Non-pigmented ciliary epithelial cell (primary cell): ENCODE measurements at places on chromosomes 7 and 10.

GRCh38 chr7:55521917-55522902 is 50.1 kb downstream of the VOPP1 start:
- DNase-seq, result no peak

DNA sequence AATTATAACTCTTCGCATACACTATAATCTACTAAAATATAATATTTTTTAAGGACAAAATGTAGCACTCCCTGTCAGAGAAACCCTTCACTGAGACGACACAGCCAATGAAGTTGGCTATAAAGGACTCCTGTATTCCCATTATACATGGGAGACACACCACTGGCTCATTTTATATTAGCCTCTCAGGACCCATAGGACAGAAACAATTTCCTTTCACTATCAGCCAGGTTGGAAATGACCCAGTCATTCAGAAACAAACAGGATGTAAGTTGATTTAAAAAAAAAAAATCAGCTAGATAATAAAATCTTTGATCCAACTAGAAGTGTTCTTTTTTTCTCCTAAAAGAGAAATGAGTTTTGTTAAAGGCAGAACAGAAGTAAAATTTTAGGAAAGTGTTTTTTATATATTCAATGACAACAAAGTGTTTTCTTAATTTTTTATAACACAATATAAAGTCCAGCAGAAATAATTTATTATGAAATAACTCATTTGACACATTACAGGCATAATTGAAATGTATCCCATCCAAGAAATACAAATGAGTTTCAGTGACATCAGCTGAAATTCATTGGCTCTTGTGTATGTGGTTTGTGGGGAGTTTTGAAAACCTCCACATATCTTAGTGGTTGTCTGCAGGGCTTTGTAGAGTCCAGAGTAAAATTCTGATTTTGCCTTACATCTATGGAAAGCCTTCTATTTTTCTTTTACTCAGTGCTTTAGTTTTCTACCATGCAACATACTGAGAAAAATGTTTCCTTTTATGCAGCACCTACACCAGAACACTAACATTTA is 64.1 kb downstream of the CTTNBP2 start:
- no peak for DNase-seq

DNA sequence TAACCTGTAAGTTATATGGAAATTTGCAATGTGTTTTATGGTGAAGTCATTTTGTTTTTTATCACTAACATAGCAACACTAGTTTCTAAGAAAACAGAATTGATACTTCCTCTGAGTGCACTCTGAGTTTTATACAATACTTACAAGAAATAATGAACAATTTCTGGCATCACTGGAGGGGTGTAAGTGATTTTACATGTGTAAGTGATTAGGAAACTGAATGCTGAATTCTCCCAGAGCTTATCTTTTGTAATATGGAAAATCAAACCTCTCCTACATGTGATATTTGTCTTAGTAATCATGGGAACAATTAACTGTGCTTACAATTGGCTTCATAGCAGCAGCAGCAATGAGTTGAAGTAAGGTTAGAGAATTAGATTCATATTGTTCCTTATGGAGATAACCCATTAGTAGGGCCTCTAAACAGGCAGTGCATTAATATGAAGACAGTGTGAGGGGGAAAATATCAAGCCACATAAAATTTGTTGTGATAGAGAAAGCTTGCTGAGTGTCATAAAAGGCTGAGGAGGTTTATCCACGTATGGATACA is 37.4 kb downstream of the SEMA3C start:
- DNase-seq, result no peak

- DNase-seq, result no peak
Measured at GRCh38 chr10:53667063-53667462, 894.5 kb upstream of the MBL2 start.

GRCh38 chr7:158447506-158448171 is 140.0 kb downstream of the PTPRN2 start:
- DNase-seq, result no peak

DNA sequence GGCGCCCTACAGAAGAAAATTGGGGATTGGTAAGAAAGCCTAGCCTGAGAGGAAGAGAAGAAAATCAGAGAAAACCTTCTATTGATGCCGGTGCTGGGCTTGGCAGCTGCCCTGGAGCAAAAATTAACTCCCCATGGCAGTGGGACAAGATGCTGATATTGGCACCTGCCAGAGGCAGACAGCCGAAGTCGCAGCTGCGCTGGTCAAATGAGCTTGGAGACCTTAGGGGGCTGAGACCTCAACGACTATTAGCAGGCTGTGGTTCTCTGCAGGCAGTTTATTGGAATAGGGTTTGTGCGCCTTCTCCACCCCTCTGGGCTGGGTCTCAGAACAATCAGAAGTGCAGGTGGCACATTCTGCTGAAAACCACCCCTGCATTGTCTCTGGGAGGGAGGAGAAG is 213.7 kb downstream of the GFRA1 start:
- DNase-seq, result no peak

DNA sequence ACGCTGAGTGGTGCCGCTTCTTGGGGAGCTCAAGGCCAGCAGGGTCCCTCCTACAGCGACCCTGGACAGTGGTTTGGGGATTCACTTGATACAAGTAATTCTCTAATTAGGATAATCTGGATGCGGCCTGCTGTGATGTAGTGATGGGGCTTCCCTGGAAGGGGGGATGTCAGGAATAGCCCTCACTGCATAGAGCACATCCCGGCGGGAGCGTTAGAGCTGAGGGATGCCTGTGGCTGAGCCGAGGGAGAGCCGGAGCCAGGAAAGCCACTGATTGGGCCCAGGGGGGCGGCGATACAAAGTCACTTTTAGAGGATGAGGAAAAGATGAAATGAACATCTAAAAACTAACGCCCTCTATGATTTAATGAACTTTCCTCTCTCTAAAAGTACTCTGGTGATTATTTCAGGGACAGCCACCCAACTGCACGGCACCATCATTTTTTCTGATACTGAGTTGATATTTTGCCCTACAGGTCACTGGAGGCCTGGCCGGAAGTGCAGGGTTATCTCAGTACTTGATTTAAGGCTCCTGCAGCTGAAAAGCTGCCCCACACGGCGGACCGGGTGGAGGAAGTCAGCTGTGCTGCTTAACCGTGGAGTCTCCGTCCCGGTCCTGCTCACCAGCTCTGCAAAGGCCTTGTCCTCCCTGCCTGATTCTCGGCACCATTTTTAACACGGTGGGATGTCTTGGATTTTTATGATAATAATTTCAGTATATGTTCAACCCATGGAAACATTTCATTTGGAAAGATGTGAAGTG is 518.8 kb downstream of the DNAJB6 start:
- DNase-seq, result no peak

DNA sequence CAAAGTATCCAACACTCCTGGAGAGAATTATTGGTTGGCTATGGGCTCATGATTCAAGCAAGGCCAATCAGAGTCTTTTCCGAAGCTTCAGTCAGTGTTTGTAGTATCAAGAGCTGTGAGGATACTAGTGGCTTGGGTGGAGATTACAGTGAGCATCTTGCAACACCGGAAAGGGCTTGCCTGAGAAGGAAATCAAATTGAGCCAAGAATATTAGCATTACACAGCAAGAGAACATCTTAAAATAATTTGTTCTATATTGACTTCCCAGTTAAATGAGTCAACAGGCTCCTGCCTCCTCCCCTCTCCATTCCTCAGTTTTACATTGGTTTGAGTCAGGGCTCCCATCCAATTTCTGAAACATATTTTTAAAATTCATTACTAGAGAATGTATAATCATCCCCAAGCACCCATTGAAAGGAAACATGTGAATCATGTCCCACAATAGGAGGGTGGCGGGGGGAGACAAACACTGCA is 127.4 kb downstream of the ELAPOR2 start:
- peak; percentile 61 for DNase-seq

DNA sequence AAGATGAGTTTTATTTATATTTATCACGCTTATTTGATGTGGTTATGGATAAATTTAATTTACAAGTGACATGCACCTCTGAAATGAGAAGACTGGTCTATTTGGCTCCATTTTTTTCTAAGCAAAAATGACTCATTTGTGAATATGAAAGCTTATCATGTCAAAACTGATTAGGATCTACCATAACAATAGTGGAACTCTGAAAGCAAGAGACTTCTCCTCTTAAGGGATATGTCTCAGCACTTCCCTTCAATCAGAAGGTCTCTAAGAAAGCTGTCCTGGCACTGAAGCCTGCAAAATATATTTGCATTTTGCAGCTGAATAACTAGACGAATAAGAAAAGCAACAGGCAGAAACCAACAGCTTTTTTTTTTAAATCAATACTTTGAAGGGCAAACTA is 12.7 kb downstream of the FAS start:
- DNase-seq, result no peak

DNA sequence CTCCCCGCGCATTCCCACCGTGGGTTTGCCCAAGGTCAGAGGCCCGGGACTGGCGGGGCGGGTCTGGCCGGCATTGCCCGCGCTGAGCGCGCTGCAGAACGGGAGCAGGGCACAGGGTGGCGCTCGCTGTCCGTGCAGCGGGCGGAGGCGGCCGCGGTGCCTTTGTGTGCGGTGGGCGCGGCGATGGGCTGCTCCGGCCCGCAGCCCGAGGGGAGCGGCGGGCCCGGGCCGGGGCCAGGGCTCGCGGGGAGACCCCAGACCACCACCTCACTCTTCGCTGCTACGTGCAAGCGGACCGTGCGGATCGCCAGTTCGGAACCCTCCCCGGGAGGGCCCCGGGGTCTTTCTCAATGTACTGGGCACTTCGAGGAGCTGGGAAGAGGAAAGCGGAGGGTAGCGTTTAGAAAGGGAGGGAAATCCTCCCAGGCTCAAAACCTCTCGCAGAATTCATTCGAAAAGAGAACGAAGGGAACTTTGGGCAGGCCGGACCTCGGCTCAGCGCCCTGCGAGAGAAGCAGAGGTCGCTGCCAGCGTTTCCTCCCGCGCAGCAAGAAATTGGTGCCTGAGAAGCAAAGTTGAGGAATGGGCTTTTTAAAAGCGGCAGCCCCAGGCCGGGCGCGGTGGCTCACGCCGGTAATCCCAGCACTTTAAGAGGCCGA is 8.5 kb downstream of the SP8 start:
- DNase-seq, result no peak

GRCh38 chr10:92572362-92573090 is 1.4 kb downstream of the IDE start:
- no peak for DNase-seq

GRCh38 chr10:113620511-113620910 is 43.3 kb downstream of the NRAP start:
- DNase-seq, result no peak

GRCh38 chr7:84509522-84509921 is 314.9 kb upstream of the SEMA3A start:
- DNase-seq, result no peak

GRCh38 chr7:71991586-71991985 is 420.6 kb downstream of the CALN1 start:
- DNase-seq, result no peak

GRCh38 chr7:134515569-134516468 is 11.5 kb upstream of the AKR1B10 start:
- peak; percentile 64 for DNase-seq

GRCh38 chr10:34607894-34608293 is 207.2 kb downstream of the PARD3 start:
- no peak for DNase-seq

- DNase-seq, result no peak
Measured at GRCh38 chr10:13511409-13511808, 17.4 kb downstream of the BEND7 start.

DNA sequence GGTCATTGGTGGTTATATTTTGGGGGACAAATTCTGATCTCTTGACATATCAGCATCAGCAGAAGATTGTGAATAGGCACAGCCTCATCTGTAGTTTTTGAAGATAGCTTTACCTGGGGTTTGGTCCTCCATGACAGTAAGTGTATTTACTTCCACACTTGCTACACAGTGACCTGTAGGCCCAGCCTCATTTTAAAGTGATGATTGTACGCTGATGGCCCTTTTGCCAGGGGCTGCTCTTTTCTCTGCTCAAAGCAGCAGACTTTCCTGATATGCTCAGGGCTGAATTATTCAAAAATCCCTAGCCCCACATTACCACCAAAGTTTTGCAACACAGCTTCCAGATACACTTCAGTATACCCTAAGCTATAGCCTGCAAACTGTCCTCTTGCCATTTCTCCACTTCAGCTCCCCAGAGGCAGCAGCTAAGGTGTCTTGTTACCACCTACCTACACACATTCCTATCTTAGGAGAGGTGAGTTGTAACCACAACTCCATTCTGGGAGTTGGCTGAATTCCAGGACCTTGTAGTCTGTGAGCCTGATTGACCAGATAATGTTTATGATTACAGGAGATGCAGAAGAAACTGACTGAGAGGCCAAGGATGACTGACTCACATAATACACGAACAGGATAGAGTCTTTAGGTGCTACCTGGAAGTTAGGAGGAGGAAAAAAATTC is 6.0 kb downstream of the ASB4 start:
- no peak for DNase-seq

GRCh38 chr10:113523071-113523470 is 29.8 kb upstream of the HABP2 start:
- no peak for DNase-seq

DNA sequence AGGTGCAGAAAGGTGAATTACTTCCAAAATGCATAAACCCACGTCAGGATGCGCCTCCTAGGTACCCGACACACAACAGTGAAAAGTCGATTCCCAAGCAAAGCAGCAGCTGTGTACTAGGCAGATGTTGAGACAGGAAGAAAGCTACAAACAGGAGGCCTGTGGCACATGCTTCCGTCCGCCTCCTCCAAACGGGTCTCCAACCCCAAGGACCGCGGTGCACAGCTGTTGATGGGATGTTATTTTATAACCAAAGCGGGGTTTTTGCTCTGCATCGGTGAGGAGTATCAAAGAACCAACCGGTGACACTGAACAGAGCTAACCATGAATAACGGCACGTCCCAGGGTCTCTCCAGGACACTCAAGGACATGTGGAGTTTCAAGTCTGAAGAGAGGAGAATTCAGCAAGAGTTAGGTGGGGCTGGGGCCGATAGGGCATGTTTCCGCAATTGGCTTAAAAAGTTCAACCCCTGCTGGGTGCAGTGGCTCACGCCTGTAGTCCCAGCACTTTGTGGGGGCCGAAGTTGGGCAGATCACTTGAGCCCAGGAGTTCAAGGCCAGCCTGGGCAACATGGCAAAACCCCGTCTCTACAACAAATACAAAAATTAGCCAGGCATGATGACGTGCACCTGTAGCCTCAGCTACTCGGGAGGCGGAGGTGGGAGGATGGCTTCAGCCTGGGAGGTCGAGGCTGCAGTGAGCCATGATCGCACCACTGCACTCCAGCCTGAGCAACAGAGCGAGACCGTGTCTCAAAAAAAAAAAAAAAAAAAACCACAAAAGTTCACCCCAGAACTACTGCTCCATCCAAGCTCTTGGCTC is 108.0 kb downstream of the SMURF1 start:
- DNase-seq, result no peak

DNA sequence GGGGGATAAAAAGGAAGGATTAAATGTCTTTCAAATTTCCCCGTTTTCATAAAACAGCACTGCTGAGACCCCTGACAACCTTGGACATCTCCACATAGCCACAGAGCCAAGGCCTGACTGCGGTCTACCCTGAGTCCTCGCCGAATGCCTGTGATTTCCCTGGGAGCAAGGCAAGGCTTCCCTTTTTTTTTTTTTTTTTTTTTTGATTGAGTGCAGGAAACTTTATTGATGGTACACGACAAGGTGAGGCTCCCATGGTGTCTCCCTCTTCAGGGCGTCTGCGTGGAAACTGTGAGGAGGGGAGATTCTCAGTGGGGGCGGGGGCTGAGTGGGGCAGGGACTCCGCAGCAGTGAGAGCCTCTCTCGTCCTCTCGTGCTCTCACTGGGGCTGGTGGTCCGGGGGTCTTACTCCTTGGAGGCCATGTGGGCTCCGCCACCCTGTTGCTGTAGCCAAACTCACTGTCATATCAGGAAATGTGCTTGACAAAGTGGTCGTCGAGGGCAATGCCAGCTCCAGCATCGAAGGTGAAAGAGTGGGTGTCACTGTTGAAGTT is 4.2 kb upstream of the RPP38 start:
- no peak for DNase-seq
